Right kidney (tissue), 9 donors: ENCODE measurements at places on chromosomes 4 and X.
A peak's percentile ranks its signal among the peaks of the same experiment; 100 is the strongest.

- no peak for DNase-seq
Measured at GRCh38 chr4:79296768-79297428, 29.0 kb downstream of the NAA11 start.

GRCh38 chrX:54786967-54787366, 11.1 kb downstream of the ITIH6 start:
- no peak for DNase-seq

- no peak for DNase-seq
Measured at GRCh38 chr4:1152290-1152689, 20.1 kb downstream of the SPON2 start.

DNA sequence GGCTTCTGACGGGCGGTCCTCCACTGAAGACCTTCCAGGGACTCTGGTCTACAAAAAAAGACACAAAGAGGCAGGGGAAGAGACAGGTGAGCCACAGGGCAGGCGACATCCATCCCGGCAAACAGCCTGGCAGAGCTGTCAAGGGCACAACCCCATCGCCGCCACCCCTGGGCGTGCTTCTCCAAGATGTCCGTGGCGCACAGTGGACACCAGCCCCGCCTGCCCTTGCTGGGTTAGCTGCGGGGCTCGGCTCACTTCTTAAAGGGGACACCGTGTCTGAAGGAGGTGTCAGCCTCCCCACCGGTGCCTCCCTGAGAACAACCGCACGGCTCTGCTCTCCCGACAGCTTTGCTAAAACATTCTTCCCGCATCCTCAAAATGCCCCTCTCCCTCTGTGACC, 28.4 kb downstream of the FAM53A start:
- DNase-seq, result no peak

DNA sequence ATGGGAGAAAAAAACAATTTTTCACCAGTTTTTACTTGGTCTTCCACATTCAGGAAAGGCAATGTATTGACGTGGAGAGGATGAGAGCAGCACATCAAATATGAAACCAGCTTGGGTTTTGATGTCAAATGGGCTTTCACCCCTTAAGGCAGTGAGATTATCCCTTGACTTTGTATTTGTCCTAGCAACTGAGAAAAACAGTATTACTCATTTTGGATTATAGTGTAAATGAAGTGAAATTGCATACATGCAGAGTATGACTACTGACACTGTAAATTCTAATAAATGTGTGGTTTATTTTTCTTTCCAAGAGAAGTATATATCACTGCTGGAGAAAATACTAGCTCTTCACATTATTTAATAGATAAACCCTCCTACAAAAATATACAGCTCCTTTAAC, 863.6 kb upstream of the IGFBP7 start:
- no peak for DNase-seq

DNA sequence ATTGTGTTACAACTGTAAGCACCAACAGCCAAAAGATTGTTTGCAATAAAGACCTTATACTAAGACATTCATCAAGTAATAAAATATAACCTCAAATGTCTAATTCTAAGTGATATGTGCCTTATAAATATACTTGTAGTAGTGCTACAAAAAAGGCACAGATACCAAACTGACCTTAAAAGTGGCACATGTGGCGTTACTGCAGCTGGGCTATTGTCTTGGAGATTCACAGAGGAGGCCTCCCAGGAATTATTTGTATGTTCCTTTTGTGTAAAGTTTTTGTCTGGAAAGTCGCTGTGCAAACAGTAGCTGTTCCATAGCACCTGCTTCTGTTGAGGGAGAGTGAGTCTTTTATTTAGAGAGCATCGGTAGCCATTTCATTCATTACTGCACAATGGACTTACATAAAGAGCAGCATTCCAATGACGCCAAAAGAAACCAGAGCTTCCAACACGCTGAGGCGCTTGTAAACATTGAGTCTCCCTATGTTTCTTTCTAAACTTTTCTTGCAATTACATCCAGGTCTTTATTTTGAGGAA, 143.7 kb downstream of the RPA4 start:
- DNase-seq, result no peak

DNA sequence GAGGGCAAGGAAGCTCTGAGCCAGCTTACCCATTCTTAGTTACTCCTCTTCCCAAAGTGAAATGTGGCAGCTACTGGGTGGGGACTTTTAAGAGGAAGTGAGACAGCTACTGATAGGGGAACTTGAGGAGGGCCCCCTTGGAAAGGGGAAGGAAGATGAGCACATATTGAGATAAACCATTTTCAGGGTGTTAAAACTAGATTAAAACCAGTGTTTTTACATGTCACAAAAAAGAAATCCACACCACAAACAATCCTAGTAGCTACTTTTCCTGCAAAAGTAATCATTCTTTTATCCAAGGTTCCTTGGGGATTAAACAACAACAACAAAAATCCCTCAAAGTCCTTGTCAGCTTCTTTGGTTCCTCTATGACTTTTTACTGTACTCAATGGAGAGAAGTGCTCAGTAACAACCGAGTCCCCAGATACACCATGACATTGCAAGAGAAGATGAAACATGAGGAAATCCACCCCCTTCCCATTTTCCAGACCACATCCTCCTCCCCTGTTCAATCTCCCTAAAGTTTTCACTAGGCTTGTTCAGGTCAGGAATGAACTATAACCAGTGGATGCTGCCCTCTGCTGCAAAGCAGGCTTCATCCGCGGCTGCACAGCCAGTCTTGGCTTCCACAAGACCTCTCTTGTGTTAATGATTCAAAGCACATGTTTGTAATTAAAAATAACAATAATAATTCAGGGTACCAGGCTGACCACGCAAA, 113.5 kb upstream of the TMEM164 start:
- no peak for DNase-seq

- no peak for DNase-seq
Measured at GRCh38 chr4:10380735-10381134, 76.5 kb downstream of the ZNF518B start.

DNA sequence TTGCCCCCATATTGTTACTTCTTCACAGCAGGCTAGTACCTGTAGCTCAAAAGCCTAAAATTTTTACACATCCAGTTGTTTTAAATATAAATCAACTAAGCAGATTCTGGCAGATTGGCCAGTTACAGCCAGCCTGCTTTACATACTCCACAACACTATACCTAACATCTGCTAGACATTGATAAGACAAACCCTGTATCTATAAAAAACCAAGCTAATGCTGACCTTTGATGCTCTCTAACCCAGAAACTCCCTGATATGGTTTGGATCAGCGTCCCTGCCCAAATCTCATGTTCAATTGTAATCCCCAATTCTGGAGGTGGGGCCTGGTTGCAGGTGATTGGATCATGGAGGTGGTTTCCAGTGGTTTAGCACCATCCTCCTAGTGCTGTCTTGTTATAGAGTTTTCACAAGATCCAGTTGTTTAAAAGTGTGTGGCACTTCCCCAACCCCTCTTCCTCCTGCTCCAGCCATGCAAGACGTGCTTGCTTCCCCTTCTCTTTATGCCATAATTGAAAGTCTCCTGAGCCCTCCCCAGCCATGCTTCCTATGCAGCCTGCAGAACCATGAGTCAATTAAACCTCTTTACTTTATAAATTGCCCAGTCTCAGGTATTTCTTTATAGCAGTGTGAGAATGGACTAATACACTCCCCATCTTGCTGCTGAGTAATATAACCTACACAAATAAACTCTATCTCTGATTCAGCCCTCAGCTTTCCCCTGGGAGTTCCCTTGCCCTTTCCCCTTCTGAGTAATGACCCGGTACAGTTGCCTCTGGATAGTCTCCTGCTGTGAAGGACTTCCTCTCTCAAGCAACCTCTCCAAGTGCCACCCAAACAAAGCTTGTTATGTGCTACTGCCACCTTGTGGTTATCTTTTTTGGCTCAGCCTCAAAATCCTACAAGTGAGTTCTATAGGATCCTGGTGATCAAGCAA, 39.6 kb downstream of the ZCCHC13 start:
- DNase-seq, result no peak

GRCh38 chr4:3858765-3859388, 92.7 kb downstream of the ADRA2C start:
- no peak for DNase-seq

- DNase-seq, result no peak
Measured at GRCh38 chr4:18398661-18399060, 377.1 kb upstream of the LCORL start.

DNA sequence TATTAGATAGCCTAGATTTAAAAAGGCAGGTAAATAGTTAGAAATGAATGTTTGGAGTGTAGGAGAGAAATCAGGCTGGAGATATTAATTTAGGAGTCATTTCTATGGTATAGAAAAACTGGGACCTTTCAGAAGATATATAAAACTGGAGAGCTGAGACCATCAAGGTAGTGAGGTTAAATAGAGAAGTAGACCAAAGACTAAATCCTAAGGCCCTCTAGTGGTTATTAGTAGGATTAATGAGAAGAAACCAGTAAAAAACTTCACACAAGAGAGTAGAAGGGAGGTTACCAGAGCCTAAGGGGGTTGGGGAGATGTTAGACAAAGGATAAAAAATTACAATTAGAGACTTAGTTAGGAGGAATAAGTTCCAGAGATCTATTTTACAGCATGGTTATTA, 351.0 kb upstream of the SPANXN1 start:
- DNase-seq, result no peak

DNA sequence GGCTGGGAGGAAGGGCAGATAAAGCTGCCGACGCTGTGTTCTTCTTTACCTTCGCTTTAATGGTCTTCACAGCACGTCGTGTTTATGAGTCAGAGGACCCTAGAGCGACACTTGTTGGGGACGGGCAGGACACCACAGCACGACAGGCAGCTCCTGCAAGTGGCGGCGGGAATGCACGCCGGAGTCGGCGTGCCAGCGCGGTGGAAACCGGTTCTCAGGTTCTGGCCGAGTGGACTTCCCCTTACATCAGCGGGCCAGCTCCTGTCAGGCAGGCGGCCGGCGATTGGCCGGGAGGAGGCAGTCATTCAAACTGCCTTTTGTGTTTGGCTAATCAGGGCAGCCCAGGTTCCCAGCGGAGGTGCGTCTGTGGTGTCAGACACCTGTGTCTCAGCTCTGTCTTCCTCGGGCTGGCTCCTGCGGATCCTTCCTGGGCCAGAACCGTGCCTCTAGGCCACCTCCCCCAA, 150.9 kb downstream of the SHROOM3 start:
- DNase-seq, result peak; percentile 84
